Stimulated activated CD8-positive, alpha-beta memory T cell treated with anti-CD3 and anti-CD28 coated beads, Interleukin-2, amount 100 ng/mL, for 48 hours (primary cell): ENCODE measurements at places on chromosomes 3 and 15.

- no peak for DNase-seq
Observed at GRCh38 chr3:165903885-165904630, 66.8 kb upstream of the BCHE start.

- DNase-seq, result no peak
Observed at GRCh38 chr3:65660000-65660598, 378.6 kb downstream of the MAGI1 start.

DNA sequence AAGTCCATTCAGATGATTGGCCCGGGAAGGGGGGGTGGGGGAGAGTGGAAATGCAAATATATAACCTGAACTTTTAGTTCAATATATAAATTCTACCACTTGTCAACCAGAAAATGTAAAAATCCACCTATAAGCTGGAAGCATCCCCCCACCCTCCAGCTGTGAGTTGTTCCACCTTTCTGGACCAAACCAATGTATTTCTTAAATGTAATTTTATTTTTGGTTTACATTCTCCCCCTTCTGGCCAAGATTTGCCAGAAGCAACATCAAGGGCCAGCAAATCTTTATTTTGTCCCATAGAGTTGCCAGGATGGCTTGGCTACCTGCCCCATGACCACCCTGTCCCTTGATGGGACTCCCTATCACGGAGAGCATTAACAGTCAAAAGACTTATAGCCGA lies 545.7 kb downstream of the TBL1XR1 start:
- no peak for DNase-seq

DNA sequence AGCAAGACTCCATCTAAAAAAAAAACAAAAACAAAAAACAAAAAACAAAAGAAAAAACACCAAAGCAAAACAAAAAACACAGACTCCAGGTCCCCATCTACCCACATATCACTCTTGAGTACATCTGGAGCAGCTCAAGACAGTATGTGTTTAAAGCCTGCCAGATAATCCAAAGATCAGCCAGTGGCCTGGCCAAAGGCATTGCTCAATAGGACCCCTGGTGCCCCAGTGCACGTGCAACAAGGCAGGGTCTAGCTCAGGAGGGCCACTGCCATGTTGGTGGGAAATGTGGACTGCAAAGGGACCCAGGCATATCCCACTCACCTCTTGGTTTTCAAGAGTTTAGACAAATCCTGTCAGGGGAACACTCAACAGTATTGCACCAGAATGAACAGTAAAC lies 279.5 kb downstream of the RPLP1 start:
- DNase-seq, result no peak

DNA sequence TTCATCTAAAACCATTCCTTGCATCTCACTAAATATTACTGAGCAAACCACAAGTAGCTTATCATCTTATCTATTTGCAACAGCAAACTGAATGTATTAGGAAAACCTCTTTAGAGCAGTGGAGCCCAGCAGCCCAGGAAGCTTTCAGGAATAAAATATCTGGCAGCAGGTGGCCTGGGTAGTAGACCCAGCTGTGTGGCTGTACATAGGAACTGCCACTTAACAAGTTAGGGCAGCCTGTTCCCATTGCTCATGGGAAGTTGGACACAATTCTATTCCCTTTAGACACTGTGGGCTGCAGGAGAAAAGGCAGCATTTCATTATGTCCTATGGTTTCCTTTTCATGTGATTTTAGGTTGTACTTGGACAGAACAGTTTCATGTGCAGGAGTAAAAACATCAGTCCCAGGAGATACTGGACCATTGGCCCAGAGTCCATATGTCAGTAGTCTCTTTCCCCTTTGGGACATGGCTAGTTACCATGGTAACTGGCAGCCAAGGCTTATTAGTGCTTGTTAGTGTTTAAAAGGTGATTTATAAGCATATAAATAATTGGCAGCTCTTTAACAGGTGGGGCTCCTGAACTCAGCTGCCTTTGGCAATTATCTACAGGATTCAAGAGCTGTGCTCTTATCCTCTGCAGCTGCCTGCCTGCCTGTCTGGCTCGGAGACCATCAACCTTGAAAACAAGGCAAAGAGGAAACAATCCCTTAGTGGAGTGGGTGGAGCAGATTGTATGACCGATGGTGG lies 28.9 kb upstream of the LSAMP start:
- DNase-seq, result no peak

GRCh38 chr15:81336568-81336967 lies 12.6 kb upstream of the STARD5 start:
- no peak for DNase-seq

- DNase-seq, result no peak
Observed at GRCh38 chr3:21654662-21655061, 96.3 kb downstream of the ZNF385D start.

DNA sequence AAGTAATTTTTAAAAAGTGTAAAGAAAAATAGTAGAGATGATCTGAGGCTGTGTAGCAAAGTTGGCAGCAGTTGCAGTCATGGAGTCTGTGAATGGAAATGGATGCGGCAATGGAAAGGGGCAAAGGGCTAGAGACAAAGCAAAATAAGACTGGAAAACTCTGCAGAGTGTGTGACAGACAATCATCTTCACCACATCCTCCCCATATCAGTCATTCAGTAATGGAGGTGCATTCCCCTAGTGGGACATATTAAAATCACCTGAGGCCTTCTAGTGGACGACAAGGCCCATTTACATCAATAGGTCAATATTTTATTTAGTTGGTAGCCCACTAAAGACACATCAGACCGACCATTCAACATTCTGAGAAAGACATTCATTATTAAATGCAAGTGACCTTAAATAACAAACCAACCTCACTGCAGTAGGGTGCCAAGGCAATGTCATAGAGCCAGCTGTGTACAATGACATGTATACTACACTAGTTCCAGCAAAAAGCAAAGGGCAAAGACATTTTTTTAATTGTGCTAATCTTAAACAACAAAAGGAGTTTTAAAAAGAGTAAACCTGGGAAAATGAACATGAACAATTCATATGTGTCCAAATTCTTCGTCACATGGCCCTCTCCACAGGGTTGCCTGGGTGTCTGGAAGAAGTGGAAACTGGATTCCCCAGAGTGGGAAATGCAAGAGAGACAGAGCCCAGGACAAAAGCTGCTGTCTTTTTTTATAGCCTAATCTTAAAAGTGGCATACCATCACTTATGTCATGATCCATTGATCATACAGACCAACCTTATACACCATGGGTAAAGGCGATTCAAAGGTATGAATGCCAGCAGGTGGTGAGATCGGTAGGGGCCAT lies 15.6 kb upstream of the RAP2B start:
- DNase-seq, result no peak

- no peak for DNase-seq
Observed at GRCh38 chr3:127680146-127680661, 7.5 kb downstream of the ABTB1 start.

DNA sequence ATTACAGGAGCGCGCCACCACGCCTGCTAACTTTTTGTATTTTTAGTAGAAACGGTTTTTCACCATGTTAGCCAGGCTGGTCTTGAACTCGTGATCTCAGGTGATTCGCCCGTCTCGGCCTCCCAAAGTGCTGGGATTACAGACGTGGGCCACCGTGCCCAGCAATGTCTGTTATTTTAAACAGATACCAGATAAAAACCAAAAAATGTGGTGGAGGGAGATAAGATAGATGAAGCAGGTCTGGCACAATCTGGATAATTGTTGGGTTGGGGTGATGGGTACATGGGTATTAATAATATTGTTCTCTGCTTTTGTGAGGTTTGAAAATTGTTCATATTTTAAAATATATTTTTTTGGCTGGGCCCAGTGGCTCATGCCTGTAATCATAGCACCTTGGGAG lies 4.7 kb downstream of the RNF111 start:
- DNase-seq, result no peak

GRCh38 chr3:191235331-191236314 lies 36.6 kb downstream of the OSTN start:
- no peak for DNase-seq

- DNase-seq, result no peak
Observed at GRCh38 chr3:161890147-161890625, 393.6 kb downstream of the OTOL1 start.

- DNase-seq, result no peak
Observed at GRCh38 chr3:195522254-195523023, 20.7 kb downstream of the PPP1R2 start.

DNA sequence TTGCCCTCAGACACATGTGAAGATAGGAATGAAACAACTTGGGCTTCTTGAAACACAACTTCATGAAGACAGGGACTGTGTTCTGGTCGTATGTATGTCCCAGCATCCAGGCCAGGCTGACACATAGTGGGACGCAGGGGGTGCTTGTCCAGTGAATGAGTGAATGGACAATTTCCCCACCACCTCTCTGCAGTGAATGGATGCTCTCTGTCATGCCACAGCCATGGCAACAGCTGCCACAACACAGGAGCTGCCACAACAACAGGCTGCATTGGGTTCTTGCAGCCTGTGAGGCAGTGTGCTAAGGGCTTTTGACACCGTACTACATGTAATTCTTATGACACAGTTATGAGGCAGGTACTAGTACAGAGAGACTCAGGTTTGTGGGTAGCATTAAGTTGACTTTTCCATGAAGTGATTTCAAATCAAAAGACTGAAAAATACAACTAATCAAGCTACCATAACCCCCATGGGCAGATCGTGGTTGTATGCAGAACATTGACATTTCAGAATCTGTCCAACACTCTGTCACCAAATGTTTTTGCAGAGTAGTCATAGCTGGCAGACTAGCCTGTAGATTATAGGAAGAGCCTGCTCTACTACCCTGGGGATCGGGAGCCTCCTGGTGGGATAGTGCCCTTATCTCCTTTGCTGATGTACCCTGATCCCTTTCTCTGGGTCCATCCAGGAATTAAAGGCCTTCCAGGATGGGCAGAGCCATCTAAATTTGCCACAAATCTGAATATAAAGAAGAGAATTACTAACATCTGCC lies 40.8 kb downstream of the CLSTN2 start:
- DNase-seq, result no peak

DNA sequence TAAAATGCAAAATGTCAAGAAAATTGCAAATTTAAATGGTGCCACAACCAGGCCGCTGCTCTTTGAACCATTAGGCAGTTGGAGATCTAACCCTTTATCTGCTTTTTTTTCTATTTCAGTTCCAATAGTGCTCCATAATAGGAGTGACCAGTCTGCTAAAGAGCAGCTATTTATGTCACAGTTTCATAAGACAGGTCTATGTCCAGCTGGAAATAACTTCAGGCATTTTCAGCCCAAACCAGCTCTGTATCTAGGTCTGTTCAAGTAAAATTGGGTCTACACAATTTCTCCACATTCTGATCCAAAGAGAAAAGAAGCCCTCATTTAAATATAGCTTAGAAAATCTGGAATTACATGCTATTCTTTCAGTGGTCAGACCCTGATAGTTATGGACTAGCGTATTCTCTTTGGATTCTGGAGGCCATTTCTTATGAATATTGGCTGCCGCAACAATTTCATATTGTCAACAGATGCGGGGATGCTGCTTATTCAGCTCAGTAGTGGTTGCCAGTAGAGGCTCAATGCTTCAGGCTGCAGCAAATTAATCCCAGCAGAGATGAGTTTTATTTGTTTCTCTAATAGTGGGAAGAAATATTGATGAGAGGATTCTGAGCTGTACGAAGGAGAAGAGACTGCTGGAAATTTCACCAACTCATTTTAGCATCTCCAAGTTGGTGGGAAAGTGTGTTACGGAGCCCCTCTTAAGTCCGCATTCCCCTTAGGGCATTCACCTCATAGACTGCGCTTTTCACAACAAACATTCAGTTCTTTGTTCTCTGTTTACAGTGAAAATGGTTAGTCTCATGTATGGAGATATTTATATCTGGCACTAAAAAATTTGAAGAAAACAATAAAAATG lies 887.0 kb downstream of the ROBO1 start:
- DNase-seq, result no peak
